ENCODE measurements at places on chromosomes 16 and 17. TPM values are rescaled to one million over a fixed set of nuclear protein-coding genes. Genes with fewer than 3 reads are reported as not detected.

OR3A3 gene
- total RNA-seq, result not detected

MCRIP1 gene
- total RNA-seq, result 25.7 TPM

GDPD1 gene
- 0.29 TPM for total RNA-seq

GRCh38 chr17:80043963-80044362 lies 7.5 kb downstream of the CCDC40 start:
- H3K27me3 ChIP-seq, result no peaks in the 10 kb centered on the region
- no peaks in the 10 kb centered on the region for H3K4me1 ChIP-seq
- H3K36me3 ChIP-seq, result no peaks in the 10 kb centered on the region
- no peak overlapping the region for H3K4me3 ChIP-seq

DNA sequence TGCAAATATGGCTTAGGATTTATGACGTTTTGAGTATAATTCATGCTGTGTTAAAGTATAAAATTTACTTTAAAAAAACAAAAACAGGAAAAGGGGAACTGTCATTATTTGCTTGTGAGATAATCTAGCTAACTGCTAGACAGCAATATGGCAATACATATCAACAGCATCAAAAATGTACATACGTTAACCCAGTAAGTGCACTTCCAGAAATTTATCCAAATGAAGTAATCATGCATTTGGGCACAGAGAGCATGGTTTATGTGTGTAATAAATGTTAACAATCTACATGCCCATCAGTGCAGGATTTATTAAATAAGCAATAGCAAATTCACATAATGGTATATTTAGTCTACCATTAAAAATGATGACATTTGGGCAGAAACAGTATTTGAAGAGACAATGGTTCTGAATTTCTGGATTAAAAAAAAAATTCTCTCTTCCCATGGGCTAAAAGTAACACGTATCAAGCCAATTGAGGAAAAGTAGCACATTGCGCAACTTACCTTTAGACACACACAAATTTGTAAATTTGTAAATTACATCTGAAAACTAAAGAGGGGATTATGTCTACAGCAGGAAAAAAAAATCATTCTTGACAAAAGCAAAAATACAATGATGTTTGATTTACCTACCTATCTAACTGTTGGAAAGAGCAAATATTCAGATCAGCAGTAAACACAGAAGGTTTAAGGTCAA lies 80.2 kb downstream of the CACNG1 start:
- no peaks in the 10 kb centered on the region for H3K27me3 ChIP-seq
- DNase-seq, result no peak
- H3K4me3 ChIP-seq, result no peak overlapping the region
- peaks cover 16% of the 10 kb centered on the region for H3K36me3 ChIP-seq

GRCh38 chr17:82228278-82228841 lies 482 bp upstream of the SLC16A3 start:
- H3K4me1 ChIP-seq, result peaks cover 61% of the 10 kb centered on the region
- no peaks in the 10 kb centered on the region for H3K27me3 ChIP-seq
- peak overlapping the region; percentile 98 for H3K27ac ChIP-seq
- H3K36me3 ChIP-seq, result no peaks in the 10 kb centered on the region

DNA sequence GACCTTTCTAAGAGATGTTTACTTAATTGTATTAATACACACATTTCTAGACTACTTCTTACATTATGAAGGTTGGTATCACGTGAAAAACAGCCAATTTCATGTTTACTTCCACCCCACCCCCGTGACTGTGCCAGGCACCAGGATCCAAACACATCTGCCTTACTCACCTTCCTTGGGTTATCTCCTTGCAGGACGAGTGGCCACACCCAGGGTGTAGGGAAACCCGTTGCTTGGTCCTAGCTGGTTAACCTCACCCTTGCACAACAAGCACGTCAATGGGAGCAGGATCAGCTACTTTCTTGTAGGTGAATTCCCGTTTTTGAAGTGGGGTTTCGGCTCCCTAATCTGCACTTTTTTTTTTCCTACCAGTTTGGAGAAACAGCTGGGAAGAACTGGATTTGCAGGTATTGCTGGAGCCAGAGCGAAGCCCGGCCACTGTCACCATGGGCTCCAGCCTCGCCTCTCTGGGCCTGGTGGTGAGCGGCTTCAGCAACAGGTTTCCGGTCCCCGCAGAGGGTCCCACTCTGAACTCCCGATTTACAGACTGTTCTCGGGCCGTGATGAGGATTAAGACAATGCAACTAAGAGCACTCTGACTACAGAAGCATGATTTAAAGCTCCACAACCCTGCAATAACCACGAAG lies 2.1 kb upstream of the UBB start:
- no peak overlapping the region for H3K4me3 ChIP-seq
- H3K4me1 ChIP-seq, result peaks cover 31% of the 10 kb centered on the region
- no peaks in the 10 kb centered on the region for H3K36me3 ChIP-seq
- DNase-seq, result no peak
- H3K27ac ChIP-seq, result peak overlapping the region; percentile 90
- H3K27me3 ChIP-seq, result no peaks in the 10 kb centered on the region

GRCh38 chr17:50042211-50042610 lies 13.7 kb upstream of the ITGA3 start:
- H3K4me1 ChIP-seq, result peaks cover 17% of the 10 kb centered on the region
- DNase-seq, result no peak
- no peak overlapping the region for H3K27ac ChIP-seq

DNA sequence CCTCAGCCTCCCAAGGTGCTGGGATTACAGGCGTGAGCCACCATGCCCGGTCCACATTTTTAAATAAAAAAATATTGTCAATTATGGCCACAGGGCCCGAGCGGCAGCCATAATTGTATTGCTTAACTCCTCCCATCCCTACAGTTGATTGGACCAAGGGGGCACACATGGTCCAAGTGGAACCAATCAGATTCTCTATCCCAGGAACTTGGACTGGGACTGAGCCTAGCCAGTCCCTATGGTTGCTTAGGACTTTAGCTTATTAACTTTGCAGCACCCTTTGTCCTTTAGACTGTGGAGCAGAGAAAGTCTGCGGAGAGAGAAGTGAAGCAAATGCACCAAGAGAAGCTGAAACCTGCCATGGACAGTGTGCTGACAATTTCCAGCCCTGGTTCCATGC lies 5.5 kb upstream of the RDM1 start:
- H3K4me3 ChIP-seq, result no peak overlapping the region
- no peak for DNase-seq
- H3K36me3 ChIP-seq, result no peaks in the 10 kb centered on the region
- H3K27me3 ChIP-seq, result peaks cover 1% of the 10 kb centered on the region

DNA sequence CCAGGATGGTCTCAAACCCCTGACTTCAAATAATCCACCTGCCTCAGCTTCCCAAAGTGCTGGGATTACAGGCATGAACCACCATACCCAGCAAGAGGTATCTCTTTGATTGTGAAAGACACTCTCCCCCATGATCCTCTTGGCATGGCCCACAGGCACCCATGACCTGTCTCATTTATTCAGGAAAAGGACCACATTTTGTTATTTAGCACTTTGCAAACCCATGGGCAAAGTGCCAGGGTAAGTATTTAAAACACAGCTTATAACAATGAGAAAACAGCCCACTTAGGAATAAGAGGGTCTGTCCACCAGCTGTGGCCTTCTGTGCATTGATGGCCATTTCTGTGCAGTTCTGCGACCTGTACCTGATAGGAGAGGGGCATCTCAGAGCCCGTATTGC lies 12.8 kb upstream of the AKTIP start:
- DNase-seq, result no peak
- H3K27ac ChIP-seq, result no peak overlapping the region
- H3K4me1 ChIP-seq, result no peaks in the 10 kb centered on the region

GRCh38 chr17:63407741-63408330 lies 38.3 kb downstream of the CYB561 start:
- no peaks in the 10 kb centered on the region for H3K27me3 ChIP-seq
- no peak overlapping the region for H3K27ac ChIP-seq
- no peak for DNase-seq
- H3K4me3 ChIP-seq, result no peak overlapping the region
- no peaks in the 10 kb centered on the region for H3K36me3 ChIP-seq

DNA sequence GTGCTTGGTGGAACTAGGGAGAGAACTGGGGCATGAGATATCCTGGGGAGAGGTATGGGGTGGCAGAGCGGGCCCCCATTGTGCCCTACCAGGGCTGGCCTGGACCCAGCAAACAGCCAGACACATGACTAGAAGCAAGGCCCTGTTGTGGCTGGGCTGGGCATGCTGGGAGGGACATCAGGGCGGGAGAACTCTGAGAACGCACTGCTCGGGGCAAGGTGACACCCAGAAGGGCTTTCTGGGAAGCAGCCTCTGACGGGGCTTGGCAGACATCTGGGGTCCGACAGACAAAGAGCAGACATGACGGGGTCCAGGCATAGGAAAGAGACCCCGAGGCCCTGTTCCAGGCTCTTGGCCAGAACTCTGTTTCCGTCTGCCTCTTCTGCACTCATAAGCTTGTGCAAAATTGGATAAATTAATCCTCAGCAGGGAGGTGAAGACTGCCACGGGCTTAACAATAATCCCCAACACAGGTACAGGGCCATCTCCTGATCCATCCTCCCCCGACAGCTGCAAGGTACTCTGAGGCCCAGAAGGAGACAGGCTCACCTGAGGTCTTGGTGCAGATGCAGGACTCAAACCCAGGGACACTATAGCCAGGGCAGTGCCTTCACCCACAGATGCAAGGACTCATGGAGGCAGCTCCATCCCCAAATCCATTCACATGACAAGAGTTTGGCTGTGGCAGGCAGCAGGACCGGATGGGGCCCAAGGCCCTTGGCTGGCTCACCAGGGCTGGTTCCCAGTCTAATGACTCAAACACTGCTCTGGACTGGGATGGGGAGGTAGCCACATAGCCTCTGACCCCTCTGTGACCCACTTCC lies 5.4 kb downstream of the SREBF1 start:
- peak overlapping the region; percentile 74 for H3K27ac ChIP-seq
- H3K36me3 ChIP-seq, result no peaks in the 10 kb centered on the region
- no peak overlapping the region for H3K4me3 ChIP-seq
- DNase-seq, result no peak

DNA sequence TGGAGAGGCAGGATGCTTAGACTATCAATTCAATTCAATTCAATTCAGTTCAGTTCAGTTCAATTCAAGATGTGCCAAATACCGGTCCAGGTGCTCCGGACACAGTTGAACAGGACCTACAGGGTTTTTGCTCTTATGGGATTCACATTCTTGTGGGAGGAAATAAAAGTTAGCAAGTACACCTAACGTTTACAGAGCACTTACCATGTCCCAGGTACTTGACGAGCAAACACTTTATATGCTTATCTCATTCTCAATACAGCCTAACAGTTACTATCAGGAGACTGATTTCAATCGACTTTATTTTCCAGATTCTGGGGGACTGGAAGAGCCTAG lies 467 bp upstream of the GDE1 start:
- peaks cover 28% of the 10 kb centered on the region for H3K4me1 ChIP-seq
- H3K27ac ChIP-seq, result peak overlapping the region; percentile 94
- H3K36me3 ChIP-seq, result no peaks in the 10 kb centered on the region
- H3K4me3 ChIP-seq, result peak overlapping the region; percentile 95

- no peak overlapping the region for H3K4me3 ChIP-seq
- no peaks in the 10 kb centered on the region for H3K27me3 ChIP-seq
- H3K36me3 ChIP-seq, result no peaks in the 10 kb centered on the region
- H3K27ac ChIP-seq, result no peak overlapping the region
- DNase-seq, result no peak
These were observed 91.6 kb upstream of the DNAH9 start for GRCh38 chr17:11506635-11507034.

DNA sequence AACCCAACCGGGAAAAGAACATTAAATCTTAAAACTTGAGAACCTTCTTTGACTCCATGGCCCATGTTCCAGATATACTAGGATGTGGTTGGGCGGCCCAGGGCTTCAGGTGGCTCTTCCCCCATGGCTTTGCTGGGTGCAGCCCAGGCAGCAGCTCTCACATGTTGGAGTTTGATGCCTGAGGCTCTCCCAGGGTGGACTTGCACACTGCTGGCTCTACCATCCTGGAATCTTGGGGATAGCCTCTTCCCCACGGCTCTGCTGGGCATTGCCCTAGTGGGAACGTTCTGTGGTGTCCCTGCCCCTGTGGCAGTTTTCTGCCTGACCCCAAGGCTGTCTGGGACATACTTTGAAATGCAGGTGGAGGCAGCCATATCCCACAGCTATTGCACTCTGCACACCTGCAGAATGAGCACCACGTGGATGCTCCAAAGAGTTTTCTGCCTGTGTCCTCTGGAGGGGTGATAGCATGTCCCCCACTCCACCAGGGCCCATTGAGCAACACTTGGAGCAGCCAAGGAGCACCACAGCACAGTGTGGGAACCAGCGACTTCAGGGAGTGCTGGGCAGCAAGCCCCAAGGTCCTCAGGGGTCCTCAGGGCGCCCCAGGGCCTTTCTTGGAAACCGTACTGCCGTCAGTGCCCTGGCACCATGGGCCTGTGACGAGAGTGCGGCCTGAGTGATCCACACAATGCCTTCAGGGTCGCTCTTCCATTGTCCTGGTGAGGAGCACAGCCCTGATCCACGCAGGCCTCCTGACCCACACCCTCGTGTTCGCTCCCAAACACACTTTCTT lies 70.8 kb downstream of the GOSR1 start:
- no peak overlapping the region for H3K4me3 ChIP-seq
- H3K27me3 ChIP-seq, result no peaks in the 10 kb centered on the region
- H3K27ac ChIP-seq, result no peak overlapping the region
- no peaks in the 10 kb centered on the region for H3K4me1 ChIP-seq

- H3K27me3 ChIP-seq, result no peaks in the 10 kb centered on the region
- H3K27ac ChIP-seq, result peak overlapping the region; percentile 51
- H3K36me3 ChIP-seq, result no peaks in the 10 kb centered on the region
- DNase-seq, result no peak
- peaks cover 14% of the 10 kb centered on the region for H3K4me1 ChIP-seq
These were observed 35.2 kb downstream of the GJC1 start for GRCh38 chr17:44794851-44795413.

DNA sequence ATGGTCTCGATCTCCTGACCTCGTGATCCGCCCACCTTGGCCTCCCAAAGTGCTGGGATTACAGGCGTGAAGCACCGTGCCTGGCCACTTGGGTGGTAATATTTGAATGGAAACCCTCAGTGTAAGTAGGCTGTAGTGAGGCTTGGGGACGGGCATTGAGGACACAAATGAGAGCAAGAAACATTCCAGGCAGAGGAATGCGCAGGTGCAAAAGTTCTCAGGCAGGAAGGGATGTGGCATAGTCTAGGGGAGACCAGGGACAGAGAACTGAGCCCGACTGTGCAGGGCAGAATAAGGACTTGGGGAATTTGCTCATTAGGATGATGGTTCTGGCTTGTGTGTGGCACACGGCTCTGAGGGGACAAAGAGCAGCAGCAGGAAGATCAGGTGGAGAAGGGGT lies 54.8 kb downstream of the GRB2 start:
- no peaks in the 10 kb centered on the region for H3K36me3 ChIP-seq
- no peak overlapping the region for H3K4me3 ChIP-seq
- H3K27ac ChIP-seq, result no peak overlapping the region
- no peak for DNase-seq
- no peaks in the 10 kb centered on the region for H3K27me3 ChIP-seq

- no peak overlapping the region for H3K27ac ChIP-seq
- H3K4me1 ChIP-seq, result peaks cover 14% of the 10 kb centered on the region
- no peak overlapping the region for H3K4me3 ChIP-seq
- H3K36me3 ChIP-seq, result no peaks in the 10 kb centered on the region
- no peak for DNase-seq
- H3K27me3 ChIP-seq, result peaks cover 13% of the 10 kb centered on the region
These were observed 3.1 kb downstream of the MRC2 start for GRCh38 chr17:62630365-62631085.

DNA sequence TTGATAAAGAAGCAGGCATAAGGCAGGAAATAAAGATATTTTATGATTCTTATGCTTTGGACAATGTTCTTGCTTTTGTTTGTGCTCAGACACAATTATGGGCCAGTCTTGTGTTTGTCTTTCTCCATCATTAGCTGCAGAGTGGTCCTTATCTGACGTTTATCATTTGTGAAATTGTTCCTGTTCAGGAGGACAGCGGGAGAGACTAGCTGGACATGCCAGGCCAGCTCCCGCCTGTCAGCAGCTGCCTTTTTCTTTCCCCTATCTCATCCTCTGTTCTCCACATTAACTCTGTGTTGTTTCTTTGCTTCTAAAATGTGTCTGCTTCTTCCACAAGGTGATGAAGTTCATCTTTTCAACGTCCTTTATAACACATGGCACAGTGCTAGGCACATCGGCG lies 333.5 kb downstream of the NPIPA8 start:
- no peaks in the 10 kb centered on the region for H3K36me3 ChIP-seq
- no peak overlapping the region for H3K27ac ChIP-seq
- no peak for DNase-seq

All from gastrocnemius medialis (tissue), 4 donors.